ENCODE measurements at places on chromosomes 5 and 9.

DNA sequence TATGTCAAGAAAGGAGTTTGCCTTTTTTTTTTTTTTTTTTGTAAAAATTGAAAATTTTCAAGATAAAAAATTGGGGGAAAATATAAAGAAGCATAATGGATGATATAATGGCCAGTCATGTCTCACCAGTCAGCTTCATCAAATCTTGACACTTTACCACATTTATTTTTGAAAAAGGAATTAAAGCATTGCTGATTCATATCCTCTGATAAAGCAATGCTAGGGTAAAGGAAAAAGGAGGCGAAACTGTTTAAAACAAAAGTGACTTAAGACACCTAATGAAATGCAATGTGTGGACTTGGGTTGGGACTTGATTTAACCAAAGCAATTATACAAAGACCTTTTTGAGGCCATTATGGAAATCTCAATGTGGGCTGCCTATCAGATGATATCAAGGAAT lies 208.5 kb downstream of the ARHGAP26 start:
- no peak for DNase-seq

- no peak for DNase-seq
These were observed 478 bp upstream of the SETD9 start for GRCh38 chr5:56908942-56909293.

DNA sequence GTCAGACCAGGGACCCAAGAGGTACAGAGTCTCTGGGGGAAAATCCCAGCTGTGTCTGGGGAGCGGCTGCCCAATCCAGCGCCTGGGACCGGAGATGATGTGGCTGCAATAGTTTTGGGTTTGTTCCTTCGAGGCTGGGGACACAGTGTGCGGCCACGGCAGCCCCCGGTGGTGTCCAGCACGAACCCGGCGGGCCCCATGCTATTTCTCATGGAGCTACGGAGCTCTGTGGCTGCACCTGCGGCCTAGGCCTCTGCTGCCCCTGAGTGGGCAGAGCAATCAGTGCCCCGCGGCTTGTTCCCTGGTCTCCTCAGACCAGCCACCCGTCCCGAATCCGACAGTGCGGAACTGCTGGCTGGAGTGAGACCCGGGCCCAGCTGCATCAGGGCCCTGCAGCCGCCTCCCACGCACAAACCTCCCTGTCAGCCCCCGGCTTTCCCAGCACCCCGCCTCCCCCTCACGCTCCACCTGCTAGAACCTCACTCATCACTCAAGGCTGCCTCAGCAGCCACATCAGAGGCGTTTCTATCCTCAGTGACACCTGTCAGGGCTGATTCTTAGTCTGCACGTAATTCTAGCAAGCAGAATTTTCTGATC lies 29.0 kb downstream of the SARDH start:
- no peak for DNase-seq

DNA sequence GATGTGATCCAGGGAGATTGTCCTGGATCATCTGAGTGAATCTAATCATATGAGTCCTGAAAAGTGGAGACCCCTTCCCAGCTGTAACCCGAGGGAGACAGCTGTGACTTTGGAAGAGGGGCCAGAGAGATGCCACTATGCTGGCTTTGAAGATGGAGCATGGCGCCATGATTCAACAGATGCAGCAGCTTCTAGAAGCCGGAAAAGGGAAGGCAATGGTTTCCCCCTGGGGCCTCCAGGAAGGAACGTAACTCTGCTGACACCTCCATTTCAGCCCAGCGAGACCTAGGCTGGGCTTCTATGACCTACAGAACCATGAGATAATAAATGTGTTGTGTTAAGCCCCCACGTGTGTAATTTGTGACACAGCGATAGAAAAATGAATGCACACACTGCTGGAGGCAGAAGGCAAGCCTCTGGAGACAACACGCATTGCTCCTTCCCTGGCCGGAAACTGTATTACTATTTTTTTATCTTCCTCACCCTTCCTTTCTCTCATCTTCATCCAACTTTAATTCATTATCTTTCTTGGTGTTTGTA lies 16.6 kb upstream of the SARDH start:
- no peak for DNase-seq

DNA sequence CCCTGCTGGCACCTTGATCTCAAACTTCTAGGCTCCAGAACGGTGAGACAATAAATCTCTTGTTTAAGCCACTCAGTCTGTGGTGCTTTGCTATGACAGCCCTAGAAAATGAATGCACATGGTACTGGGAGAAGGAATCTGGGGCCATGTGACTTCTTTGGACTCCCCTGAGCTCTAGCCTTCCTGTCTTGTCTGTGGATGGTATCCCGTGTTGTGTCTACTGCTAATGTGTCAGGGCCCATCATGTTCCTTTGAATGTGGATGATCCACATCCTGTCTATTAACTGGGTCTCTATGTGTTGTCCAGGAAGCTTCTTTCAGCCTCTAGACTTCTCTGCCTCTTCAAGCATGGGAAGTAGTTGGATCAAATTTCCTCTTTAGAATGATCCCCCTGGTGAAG lies 25.1 kb downstream of the IL7R start:
- no peak for DNase-seq

- no peak for DNase-seq
These were observed 101.6 kb upstream of the FSD1L start for GRCh38 chr9:105346273-105346672.

DNA sequence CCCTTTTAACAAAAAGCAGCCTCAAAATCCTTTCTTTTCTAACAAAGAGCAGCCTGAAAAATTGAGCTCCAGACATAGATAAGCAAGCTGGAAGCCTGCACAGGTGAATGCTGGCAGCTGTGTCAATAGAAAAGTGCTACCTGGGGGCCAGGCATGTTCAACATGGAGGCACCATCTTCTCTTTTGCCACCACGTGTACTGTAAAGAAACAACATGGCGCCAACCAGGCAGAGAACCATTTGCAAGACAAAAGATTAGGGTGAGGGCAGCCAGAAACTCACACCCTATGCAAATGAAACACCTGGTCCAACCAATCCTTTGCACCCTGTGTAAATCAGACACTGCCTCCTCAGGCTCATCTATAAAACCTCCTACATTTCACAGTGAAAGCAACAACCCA lies 96.0 kb downstream of the ACTL7B start:
- DNase-seq: no peak

GRCh38 chr9:80651044-80651443 lies 1038.3 kb downstream of the TLE1 start:
- no peak for DNase-seq

- no peak for DNase-seq
These were observed 80.6 kb upstream of the IRX4 start for GRCh38 chr5:1963358-1963757.

DNA sequence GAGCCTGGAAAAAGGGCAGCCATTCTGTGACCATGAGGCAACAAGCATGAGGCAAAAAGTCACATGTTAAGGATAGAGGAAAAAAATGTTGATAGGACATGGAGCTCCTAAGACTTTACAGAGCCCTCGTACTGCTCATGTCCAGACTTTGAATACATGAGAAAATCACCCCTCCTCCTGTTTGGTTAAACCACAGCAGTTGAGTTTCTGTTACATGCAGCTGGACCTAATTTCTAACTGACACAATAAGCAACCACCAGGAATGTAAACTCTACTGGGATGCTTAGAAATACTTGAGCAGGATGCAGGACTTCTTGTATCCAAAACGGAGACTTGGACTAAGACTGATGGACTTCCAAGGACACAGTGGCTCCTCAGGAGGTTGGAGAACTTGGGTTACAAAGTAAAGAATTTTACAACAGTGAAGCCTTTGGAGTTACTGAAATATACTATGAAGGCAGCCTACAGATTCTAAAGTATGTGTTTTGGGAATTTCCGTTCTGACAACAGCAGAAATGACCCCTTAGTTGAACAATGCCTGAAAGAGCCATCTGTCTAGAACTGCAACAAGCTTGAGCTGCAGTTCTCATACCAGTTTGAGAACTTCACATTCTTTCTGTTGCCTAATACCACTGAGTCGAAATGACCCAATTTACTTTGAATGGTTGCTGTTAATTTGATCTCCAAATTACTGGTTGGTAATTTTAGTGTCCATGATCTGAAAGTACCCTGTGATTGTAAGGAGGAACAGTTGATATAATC lies 268.9 kb downstream of the PIK3R1 start:
- no peak for DNase-seq

GRCh38 chr5:2302169-2302568 lies 419.4 kb upstream of the IRX4 start:
- DNase-seq: no peak

DNA sequence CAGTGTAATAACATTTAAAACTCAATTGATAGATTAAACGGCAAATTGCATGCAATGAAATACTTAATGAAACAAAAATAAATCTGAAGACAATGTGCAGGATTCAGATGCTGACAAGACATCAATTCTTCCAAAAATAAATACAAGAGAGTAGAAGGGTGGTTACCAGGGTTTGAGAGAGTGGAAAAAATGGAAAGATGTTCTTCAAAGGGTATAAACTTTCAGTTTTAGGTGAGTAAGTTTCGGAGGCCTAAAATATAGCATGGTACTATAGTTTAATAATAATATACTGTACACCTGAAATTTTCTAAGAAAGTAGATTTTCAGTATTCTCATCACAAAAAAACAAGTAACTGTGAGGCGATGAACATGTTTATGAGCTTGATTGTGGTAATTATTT lies 48.2 kb upstream of the RASEF start:
- no peak for DNase-seq

- no peak for DNase-seq
These were observed 275.4 kb downstream of the CDH12 start for GRCh38 chr5:22577711-22578110.

DNA sequence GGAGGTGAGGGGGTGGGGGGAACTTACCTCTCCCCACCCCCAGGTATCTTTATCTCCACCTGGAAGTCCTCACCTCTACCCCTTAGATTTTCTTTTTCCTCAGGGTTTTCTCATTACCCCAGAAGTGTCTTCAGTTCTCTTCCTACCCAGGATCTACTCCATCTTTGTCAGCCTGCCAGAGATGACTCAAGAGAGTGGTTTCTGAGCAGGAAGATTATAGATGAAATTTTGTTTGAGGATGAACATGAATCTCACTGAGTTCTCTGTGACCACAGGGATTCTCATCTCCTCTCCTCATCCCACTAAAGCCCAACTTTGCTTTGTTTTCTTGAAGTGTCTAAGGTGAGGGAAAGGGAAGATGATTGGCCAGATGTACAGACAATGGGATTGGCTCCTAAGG lies 5.2 kb upstream of the HINT2 start:
- no peak for DNase-seq

DNA sequence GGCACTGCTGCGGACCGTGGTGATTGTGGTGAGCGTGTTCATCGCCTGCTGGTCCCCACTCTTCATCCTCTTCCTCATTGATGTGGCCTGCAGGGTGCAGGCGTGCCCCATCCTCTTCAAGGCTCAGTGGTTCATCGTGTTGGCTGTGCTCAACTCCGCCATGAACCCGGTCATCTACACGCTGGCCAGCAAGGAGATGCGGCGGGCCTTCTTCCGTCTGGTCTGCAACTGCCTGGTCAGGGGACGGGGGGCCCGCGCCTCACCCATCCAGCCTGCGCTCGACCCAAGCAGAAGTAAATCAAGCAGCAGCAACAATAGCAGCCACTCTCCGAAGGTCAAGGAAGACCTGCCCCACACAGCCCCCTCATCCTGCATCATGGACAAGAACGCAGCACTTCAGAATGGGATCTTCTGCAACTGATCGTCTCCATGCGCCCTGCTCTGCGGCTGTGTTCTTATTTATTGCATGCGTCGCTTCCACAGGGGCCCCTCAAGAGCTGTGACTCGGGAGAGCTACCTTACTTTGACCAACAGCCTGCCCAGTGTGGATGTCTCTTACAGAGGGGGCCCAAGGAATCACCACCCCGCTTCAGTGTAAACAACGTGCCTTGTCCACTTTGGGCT lies 10.8 kb downstream of the S1PR3 start:
- no peak for DNase-seq

- DNase-seq: no peak
These were observed 452.7 kb downstream of the BNC2 start for GRCh38 chr9:16417749-16418148.

- DNase-seq: no peak
These were observed 6.2 kb downstream of the SVEP1 start for GRCh38 chr9:110573305-110573704.

DNA sequence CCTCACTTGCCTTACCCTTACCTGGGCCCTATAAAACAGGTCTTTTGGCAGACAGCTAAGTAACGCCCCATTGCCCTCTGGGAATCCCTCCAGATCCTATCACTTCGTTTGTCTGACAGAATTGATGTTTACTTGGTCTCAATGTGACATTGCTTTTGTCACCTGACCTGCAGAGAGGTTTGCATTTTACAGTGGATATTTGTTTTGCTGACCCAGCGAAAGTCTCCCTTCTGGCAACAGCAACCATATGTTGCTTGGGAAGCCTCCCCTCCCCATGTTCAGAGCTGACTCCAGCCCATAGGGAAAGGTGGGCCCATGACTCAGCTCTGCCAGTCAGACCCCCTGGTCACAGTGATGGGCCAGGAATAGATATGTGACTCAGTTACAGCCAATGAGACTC lies 54.0 kb upstream of the LARP1 start:
- no peak for DNase-seq

DNA sequence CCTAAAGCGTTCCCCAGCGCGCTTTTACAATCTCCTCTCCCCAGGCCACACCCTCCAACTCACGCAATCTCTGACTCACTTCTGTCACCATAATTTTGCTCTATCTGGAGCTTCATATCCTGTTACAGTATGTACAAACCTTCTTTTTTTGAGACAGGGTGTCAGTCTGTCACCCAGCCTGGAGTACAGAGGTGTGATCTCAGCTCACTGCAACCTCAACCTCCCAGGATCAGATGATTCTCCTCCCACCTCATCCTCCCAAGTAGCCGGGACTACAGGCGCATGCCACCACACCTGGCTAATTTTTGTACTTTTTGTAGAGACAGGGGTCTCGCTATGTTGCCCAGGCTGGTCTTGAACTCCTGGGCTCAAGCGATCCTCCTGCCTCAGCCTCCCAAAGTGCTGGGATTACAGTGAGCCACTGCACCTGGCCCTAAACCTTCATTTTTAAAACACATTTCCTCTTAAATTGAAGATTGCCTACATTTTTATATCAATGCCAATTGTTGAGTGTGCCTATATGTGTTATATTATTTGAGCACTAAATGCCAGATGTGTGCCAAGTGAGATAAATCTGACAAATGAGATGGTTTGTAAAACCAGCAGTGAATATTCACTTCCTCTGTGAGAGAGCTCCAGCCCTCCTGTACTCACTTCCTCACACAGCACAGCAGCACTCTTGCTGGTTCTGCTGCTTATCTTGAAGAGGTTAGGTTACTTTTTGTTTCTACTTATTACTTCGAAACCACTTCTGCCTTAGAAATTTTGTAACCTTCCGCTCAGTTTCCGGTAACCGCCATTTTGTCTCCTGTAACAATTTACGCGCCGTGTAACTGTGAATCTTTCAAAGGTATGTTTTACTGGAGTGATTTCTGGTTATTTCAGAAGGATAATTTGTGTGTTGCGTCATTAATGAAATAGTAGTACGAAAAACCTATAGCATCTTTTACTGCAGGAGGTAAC lies 57.9 kb downstream of the DOCK8 start:
- no peak for DNase-seq

Data from glomerular endothelial cell (primary cell).